ENCODE measurements at places on chromosomes 12 and 14. TPM values are rescaled to one million over a fixed set of nuclear protein-coding genes. Genes with fewer than 3 reads are reported as not detected.

Gene BTBD6
- total RNA-seq, result 36.3 TPM

DNA sequence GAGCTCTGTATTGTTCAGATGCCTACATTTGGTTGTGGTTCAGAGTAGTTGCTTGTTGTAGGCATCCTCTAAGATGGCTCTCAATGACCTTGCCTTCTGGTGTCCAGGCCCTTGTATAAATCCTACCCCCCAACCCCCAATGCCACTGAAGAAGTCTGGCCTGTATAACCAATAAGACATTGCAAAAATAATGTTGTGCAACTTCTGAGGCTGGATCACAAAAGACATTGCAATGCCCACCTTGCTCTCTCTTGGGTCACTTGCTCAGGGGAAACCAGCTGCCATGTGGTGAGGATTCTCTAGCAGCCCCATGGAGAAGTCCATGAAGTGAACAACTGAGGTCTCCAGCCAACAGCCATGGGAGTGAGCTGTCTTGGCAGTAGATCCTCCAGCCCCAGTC lies 234.0 kb upstream of the TBX3 start:
- DNase-seq, result no peak

DNA sequence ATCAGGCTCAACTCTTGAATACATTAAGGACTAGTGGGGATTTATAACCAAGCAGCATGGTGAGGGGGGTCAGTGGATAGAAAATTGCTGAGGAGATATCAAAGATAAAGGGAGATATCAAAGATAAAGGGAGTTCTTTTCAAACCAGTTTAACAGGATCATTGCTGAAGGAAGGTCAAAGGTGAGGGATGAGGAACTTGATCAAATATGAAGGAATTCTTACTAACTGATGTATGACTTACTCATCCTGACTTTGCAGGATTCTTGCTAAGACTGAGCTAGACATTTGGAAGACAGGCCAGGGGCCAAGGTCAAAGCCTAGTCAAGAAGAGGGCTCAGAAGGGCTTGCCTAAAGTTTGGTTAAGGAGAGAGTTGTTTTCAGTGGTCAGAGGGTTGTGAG lies 4.8 kb downstream of the ABHD4 start:
- no peak for DNase-seq

GRCh38 chr14:28264306-28264705 lies 502.3 kb upstream of the FOXG1 start:
- no peak for DNase-seq

DNA sequence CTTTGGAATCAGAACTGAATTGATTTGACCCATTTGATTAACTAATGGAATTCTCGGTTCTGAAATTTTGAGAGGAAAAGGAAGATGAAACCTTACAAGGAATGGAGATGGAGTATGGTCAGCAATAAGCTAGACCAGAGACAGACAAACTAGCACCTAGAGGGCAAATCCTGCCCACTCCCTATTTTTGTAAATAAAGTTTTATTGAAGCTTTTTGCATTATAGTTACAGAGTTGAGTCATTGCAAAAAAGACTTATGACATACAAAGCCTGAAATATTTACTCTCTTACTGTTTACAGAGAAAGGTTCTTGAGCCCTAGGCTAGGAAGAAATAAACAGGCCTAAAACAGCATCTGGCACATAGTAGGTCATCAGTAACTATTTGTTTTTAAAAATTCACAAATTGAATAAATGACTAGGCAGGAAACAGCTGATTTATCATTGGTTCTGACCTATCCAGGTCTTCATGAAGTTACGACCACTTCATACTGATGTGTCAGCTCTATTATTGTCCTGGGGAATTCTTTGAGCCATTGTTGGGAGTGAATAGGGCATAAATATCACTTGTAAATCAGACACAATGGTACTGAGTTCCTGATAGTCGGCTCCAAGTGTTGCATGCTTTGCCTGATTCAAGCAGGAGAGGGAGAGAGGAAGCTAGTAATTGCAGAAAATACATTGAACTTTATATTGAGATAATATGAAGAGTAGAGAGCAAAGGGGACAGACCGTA lies 14.6 kb upstream of the STAB2 start:
- no peak for DNase-seq
